T-helper 17 cell (primary cell): ENCODE measurements at places on chromosomes 1 and 21. TPM values are rescaled to one million over a fixed set of nuclear protein-coding genes. Genes with fewer than 3 reads are reported as not detected.

GRCh38 chr1:161486806-161487741 is 18.2 kb upstream of the FCGR2A start:
- DNase-seq = no peak

DNA sequence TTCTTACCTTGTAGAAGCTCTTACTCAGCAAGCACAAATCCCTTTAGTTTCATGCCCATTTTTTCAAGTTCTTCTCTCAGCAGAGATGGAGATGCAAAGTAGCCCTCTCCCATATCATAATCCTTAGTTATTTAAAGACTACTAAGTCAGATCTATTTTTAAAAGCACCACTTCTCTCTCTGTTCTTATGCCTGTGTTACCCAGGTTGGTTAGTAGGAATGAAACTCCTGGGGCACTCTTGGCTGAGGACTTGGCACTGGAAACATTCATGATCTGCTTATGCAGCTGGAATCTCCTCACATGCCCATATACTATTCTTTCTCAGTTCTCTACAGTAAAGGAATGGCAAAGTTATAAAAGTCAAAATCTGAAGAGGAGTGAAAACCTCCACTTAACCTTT is 51.9 kb upstream of the PPP2R5A start:
- DNase-seq = no peak

- DNase-seq = no peak
These were observed 67.8 kb upstream of the POU3F1 start for GRCh38 chr1:38114241-38115026.

PRXL2B gene
- total RNA-seq = 18.5 TPM

DNA sequence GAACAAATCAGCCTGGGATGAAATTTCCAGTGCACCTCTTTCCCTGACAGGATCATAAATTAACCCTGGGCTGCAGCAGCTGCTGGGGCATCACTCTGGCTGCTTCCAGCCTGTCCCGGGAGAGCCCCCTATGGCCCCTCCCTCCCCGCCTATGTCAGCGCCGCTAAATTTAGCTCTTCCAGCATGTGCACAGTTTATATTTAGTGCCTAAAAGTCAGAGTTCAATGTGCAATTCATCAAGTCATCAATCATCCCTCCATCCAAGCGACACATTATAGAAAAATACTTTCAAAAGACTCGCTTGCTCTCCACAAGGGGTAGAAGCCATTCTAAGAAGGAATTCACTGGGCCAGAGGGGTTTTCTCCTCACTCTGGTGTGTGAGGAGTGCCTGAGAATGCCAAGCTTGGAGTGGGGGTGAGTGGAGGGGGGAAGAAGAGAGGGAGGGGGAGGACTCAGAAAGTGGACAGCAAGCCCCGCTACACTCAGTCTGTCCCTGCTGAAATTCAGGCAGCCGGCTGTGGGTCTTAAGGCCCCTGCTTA is 37.4 kb downstream of the XCL1 start:
- DNase-seq = no peak

GRCh38 chr1:110341872-110342331 is 2.7 kb downstream of the RBM15 start:
- DNase-seq = no peak

IFNAR1 gene
- 27.6 TPM for total RNA-seq

KLHDC8A gene
- total RNA-seq = not detected

ZBTB8B gene
- not detected for total RNA-seq

GRCh38 chr1:49358036-49358435 is 581.3 kb upstream of the BEND5 start:
- no peak for DNase-seq

CXADR gene
- 0.62 TPM for total RNA-seq

KIRREL1 gene
- total RNA-seq = not detected

RPTN gene
- total RNA-seq = not detected

GRCh38 chr1:156748670-156749418 is 2.6 kb downstream of the HDGF start:
- no peak for DNase-seq

- DNase-seq = no peak
These were observed 31.1 kb downstream of the MRAP start for GRCh38 chr21:32329776-32330175.

DNA sequence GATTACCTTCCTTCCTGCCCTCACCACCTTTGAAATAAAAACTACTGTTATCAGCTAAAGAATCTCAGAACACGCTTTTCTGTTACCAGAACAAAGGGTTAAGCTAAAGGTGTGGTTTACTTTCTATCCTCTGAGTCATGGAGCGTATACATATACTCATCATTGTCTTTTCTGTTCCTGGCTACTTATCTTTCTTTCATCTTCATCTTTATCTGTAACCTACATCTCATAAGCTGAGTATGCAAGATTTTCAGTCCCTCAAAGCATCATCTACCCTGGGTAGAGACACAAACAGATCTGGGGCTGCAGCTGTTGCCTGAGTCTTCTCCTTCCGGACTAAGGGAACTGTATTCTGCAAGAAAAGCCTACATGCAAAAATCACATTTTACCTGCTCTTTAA is 75.6 kb downstream of the LMO4 start:
- peak; percentile 26 for DNase-seq

GRCh38 chr1:169733924-169734323 is at the start of gene SELE:
Gene SELE (minus strand): TSS chr1:169734079. CDS start chr1:169733612, 467 bp downstream.
- DNase-seq = no peak

COL16A1 gene
- total RNA-seq = not detected

- no peak for DNase-seq
These were observed 25.4 kb upstream of the S100A7 start for GRCh38 chr1:153485863-153486262.

- DNase-seq = no peak
These were observed 50.3 kb downstream of the CASQ2 start for GRCh38 chr1:115718011-115718754.

DNA sequence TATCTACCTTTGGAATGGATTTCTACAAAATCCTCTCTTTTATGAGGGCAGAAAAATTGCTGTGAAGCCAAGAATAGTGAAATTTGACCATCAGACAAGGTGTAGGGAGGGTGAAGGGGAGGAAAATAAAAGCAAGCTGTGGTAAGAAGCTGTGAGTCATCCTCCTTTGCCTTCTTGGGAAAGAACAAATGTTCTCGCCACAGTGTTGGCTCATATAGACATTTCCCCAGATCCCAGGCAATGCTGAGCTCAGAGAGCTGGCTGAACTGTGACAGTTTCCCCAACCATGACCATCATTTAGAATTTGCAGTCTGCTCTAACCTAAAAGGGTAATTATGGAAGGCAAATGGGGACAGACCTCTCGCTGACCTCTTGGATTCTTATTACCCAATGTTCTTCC is 235.4 kb downstream of the PBX1 start:
- DNase-seq = no peak

CTSS gene
- total RNA-seq = 139 TPM

- no peak for DNase-seq
These were observed 121.7 kb upstream of the KIAA0040 start for GRCh38 chr1:175314300-175314699.

GRCh38 chr1:151311589-151312331 is 15.5 kb downstream of the PI4KB start:
- peak; percentile 33 for DNase-seq

DNA sequence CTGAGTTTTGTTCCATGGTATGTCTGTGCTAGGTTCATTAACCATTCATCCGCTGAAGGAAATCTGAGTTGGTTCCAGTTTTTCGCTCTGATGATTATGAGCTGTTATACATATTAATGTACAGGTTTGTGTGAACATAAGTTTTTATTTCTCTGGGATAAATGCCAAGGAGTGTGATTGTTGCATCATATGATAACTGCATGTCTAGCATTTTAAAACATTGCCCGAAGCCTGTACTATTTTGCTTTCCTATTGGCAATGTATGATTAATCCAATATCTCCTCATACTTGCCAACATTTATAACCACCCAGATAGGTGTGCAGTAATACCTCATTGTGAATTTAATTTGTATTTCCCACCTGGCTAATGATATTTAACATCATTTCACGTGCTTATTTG is 322.7 kb downstream of the ZNF326 start:
- no peak for DNase-seq

TNNI3K gene
- not detected for total RNA-seq

GRCh38 chr1:45913183-45913683 is 109.8 kb downstream of the MAST2 start:
- no peak for DNase-seq

DNA sequence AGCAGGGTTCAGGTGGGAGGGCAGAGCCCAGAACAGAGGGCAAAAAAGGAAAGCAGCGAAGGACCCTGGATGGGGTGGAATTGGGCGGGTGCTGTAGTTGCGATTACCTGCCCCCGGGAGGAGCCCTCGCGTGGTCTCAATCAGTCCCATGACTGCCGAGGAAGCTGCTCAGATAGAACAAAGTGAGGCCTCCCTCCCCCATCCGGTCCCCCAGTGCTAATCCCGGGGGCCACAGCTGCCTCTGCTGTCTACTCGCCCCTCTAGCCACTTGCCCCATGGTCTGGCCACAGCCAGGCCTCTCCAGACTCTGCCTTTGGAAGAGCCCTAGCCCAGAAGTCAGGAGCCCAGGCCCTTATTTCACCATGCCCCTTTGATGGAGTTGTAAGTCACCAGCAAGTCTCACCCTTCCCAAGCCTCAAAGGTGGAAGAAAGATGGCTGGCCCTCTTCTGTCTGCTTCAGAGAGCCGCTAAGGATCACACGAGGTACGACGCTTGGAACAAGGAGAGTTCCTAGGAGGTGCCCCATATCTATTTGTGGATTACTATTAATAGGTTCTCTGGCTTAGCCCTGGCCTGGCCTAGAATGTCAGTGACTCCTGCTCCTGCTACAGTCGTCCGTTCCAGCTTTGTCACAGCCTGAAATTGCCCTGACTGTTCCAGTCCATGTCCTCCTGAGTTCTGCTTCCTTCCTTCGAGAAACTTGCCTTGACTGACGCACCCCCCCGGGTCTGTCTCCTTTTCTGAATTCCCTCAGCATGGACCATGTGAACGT is 16.4 kb downstream of the ECHDC2 start:
- DNase-seq = no peak

DNA sequence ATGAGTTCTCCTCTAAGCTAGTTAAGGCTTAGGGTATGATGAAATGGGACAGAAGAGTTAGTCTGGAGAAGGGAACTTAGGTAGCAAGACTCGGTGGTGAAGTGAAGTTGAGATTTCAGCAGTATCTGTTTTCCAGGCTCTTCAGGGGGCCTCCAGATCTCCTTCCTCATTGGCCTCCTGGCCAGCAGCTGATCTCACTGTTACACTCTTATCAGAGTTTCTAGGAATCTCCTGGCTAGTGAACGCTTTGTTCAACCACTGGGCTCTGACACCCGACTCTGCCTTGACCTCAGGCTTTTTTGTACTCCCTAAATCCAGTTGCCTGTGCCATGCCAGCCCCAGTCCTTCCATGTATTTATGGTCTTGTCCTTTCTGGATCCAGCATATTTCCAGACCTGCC is 311.0 kb downstream of the ASTN1 start:
- no peak for DNase-seq

DVL1 gene
- 45.8 TPM for total RNA-seq

AMY1A gene
- total RNA-seq = not detected

DNA sequence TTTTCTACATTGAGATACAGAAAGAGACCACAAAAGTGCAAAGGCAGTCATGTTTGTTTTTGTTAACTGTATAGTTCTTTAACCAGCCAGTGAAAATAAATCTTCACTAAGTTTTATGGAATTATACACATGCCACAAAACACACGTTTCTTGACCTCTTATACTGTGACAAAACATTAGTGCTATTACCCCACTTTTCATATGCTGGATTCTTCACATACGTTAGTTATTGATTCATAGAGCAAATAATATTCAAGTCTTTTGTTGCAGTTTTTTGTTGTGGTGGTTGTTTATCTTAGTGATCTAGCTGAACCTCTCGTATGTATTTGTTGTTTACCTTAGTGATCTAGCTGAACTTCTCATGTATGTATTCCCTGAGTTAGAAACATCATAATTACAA is 28.0 kb downstream of the LYPLAL1 start:
- DNase-seq = no peak

- DNase-seq = no peak
These were observed 81.9 kb downstream of the SIPA1L2 start for GRCh38 chr1:232547938-232548484.

PLA2G4A gene
- 0.35 TPM for total RNA-seq

GRCh38 chr1:226541631-226542622 is 6.6 kb upstream of the STUM start:
- DNase-seq = no peak

- DNase-seq = no peak
These were observed 86.5 kb upstream of the KCNJ15 start for GRCh38 chr21:38170283-38170682.

DNA sequence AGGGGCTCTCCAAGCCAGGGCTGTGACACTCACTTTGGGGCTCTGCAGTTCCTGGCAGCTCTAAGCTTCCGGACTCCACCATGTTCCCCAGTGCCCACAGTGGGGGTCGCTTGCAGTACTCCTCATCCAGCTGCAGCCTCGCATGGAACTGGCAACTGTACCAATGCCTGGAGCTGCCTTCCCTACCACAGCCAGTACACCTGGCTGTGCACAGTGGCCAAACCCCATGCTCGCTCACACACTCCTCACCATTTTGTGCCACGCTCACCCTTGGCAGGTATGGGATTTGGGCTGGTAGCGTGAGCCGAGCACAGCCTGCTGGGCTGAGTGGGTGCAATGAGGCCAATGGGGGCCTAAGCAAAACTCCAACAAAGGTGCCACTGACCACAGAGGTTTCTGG is 1369.9 kb downstream of the KCNT2 start:
- no peak for DNase-seq

- DNase-seq = no peak
These were observed 26.0 kb upstream of the GBP6 start for GRCh38 chr1:89337903-89338302.

ILDR2 gene
- 0.20 TPM for total RNA-seq

USH2A gene
- not detected for total RNA-seq

DNA sequence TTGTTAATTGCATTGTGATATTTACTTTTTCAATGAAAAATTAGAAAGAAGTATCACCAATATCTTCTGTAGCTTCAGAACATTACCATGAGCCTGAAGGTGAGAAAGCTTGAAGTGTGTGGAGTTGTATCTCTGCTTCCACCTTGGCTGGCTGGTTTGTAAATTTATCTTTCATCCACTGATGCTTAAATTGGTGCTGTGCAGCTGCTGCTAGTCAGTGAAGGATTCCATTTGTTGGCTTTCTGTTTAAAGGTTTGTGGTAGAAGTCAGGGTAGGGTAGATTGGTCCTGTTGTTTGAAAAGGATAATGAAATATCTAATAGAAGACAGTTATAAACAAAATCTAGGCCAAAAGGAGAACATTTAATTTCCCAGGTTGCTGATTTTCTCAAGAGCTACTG is 105.7 kb downstream of the C1orf21 start:
- no peak for DNase-seq

GRCh38 chr1:165300400-165300903 is 56.1 kb downstream of the LMX1A start:
- DNase-seq = no peak

- no peak for DNase-seq
These were observed 19.8 kb downstream of the SELP start for GRCh38 chr1:169610108-169610507.

GRCh38 chr1:173496757-173497320 is 19.7 kb downstream of the PRDX6 start:
- no peak for DNase-seq

- no peak for DNase-seq
These were observed 5.9 kb downstream of the TARBP1 start for GRCh38 chr1:234473118-234473517.
